ENCODE measurements at places on chromosomes 1 and 21.

DNA sequence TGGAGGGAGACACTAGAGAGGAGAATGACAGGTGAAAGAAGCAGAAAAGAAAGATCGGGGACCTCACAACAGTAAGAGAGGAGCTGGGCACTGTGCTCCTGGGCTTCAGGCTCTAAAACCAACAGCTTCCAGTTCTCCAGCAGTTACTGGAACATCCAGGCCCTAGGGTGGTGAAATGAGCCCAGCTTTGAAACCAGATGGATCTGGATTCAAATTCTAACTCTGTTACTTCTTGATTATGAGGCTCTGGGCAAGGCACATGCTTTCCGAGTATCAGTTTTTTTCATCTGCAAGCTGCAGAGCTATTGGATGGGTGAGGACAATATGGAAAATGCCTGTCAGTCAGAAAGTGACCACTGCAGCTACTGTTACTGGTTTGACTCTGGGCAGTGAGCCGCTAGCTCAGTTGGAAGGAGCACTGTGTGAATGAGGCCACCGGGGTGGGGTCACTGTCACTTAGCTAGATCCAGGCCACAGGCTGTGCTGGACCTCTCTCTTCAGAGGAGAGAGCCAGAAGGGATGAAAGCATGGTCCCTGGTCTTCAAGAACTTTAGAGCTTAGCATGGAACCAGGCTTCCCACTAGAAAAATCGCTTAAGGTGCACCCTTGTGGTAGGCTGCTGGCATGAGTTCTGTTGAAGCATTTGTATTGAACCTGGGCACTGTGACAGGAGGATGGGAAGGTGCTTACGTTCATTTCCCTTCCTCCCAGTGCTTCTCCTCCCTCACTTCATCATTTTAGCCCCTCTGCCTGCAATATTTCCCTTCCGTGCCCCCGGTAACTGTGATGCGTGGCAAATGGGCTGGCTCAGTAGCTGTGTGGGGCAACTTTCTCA lies 12.2 kb downstream of the PLEKHO1 start:
- DNase-seq, result no peak

- DNase-seq, result no peak
These were observed 51.0 kb upstream of the GORAB start for GRCh38 chr1:170481000-170481399.

DNA sequence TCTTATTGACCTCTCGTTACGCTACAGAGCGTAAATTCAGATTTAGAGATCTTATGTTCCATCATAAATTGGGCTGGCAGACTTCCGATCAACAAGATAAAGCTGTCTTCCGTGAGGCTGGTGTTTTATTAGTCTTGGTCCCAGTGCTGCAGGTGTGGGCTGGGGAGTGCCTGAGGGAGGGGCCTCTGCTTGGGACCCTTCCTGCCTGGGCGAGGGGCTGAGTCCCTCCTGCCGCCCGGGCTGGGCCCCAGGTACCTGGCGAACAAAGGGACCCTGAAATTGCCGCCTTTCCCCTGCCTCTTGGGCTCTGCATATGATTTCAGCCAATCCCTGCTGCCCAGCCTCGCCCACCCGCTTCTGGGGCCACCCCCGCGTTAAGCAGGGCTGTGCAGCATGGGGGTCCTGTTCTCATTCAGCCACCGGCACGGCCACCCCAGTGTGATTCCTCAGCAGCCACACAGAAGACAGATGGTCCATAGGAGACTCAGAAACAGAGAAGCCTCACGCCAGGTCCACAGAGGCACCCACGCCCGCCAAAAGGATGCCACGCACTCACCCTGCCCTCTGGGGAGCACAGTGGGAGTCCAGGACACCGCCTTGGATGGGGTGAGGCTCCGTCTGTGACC lies 6.1 kb upstream of the SAMD11 start:
- DNase-seq, result no peak

GRCh38 chr1:154407198-154408091 lies 2.3 kb downstream of the IL6R start:
- peak; percentile 59 for DNase-seq

- DNase-seq, result no peak
These were observed 101.8 kb downstream of the NFIA start for GRCh38 chr1:61184040-61184713.

- no peak for DNase-seq
These were observed 65.9 kb downstream of the LAMC1 start for GRCh38 chr1:183089025-183089639.

GRCh38 chr1:245869847-245870246 lies 637.2 kb downstream of the SMYD3 start:
- DNase-seq, result no peak

DNA sequence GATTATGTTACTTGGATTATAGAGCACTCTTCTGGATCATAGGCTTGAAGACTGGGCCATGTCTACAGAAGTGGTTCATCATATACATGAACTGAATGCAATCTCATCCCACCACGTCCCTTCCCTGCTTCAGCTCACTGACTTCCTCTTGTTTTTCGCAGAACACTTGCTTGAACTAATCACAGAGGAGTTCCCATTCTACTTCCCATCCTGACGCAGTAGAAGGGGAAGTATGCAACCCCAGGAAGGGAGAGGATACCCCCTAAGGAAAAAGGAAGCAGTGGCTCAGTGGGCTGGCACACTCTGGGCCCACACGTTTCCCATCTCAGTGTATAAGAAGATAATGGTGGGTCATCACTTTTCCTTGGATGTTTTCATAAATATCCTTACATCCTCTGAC lies 36.2 kb downstream of the CASQ2 start:
- DNase-seq, result no peak

GRCh38 chr1:11523261-11523660 lies 44.3 kb downstream of the DISP3 start:
- DNase-seq, result no peak

DNA sequence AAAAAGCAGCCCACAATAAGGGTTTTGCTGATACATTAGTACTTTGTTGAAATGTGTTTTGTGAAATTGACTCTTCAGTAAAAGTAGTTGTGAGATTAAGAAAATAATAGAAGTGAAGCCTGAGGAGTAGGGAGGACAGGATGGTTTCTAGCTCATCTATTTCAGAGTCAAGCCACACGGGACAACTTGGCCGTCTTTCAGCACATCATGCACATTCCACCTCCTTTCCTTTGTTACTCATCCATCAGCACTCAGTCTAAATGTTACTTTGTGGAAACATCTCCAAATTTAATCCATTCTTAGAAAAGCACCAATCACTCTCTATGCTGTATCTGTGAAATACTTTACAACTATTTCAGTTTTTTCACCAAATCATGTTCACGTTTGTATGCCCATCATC lies 223.3 kb downstream of the FGGY start:
- DNase-seq, result no peak

DNA sequence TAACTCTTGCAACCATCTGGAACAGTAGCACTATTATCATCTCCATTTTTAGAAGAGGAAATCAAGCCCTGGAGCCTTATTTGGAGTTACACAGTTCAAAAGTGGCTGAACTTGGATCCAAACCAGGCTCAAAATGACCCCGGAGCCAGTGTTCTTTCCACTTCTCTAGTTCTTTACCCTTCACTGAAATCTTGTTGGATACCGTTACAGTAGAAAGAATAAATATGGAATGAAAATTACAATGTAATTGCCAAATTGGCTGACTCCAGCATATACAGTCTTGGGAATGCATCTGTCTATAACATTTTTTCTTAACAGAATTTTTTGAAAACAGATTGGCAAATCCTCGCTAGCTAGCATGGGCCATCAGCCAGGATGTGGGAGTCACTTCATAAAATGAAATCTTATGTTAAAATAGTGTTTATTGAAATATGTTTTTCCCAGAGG lies 261.4 kb downstream of the CTH start:
- no peak for DNase-seq

- no peak for DNase-seq
These were observed 775 bp downstream of the MMEL1 start for GRCh38 chr1:2632051-2632430.

DNA sequence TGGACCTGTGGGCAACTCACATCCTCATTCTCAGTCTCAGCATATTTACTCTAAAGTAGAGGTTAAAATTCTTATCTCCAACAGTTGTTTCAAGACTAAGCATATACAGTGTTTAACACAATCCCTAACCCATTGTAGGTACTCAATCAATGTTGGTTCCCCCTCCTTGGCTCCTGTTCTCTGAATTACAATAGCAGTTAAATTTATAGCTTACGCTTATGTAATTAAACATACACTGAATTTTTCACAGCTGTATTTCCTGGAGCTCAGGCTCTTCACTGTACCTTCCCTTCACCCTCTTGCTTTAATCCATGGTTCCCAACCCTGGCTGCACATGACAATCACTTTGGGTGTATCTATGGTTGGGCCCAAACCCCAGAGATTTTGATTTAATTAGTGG lies 89.4 kb downstream of the LPAR3 start:
- DNase-seq, result no peak

- no peak for DNase-seq
These were observed 12.6 kb upstream of the IFNAR2 start for GRCh38 chr21:33217138-33217520.

- no peak for DNase-seq
These were observed 48.9 kb downstream of the SKI start for GRCh38 chr1:2276803-2277580.

DNA sequence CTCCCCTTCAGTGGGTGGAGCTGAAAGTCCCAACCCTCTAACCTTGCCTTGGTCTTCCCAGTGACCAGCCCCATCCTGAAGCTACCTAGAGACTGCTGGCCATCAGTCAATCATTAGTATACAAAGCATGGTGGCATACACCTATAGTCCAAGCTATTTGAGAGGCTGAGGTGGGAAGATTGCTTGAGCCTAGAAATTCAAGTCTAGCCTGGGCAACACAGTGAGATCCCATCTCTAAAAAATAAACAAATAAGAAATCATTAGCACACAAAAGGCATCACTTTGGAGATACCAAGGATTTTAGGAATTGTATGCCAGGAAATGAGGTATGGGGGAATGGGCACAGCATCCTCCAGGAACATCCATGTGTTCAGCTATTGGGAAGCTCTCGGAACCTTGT lies 4.4 kb upstream of the IFI6 start:
- DNase-seq, result no peak

GRCh38 chr1:26799479-26800142 lies 11.9 kb downstream of the PIGV start:
- DNase-seq, result peak; percentile 42

DNA sequence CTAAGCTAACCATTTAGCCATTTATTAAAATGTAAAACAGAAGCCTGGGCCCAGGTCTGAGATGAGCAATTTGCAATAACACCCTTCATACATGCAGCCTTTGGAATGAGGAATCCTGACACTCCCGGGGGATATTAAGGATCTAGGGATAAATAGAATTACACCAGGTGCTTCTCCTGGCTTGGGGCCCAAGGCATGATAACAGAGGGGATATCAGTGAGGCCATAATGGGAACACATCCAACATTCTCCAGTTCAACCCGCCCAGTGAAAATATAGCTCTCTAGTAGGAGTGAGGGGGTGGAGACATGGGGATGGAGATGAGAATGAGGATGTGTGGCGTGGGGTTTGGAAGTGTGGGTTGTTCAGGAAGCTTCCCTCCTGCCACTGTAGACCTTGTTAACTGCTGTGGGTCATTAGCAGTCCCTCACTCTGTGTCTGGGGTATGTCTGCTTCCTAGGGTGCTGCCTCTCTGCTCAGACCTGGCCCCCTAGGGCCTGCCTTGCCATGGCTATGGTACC lies 57.9 kb upstream of the KANK4 start:
- no peak for DNase-seq

DNA sequence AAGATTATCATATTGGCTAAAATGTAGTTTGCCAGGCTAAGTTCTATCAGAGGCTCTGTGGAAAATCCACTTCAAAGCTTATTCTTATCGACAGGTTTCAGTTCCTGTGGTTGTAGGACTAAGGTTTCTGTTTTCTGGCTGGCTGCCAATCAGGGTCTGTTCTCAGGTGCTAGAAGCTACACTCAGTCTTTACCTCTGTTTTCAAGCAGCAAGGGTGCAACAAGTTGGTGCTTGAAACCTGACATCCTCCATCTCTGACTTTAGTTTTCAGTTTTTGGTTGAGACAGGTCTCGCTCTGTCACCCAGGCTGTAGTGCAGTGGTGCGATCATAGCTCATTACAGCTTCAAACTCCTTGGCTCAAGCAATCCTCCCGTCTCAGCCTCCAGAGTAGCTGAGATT lies 15.3 kb upstream of the TMCO2 start:
- peak; percentile 63 for DNase-seq

DNA sequence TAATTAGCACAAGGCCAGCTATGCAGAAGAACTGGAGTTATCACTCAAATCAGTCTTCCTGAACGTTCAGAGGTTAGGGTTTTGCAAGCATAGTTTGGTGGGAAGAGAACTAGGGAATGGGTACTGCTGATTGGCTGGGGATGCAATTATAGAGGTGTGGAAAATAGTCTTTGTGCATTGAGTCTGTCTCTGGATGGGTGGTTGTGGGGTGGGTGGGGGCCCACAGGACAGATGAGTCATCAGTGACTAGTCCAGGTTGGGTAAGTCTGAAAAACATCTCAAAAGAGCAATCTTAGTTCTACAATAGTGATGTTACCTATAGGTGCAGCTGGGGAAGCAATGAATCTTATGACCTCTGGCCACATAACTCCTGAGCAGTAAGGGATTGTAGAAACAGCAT lies 89.7 kb upstream of the HMCN1 start:
- DNase-seq, result no peak

- no peak for DNase-seq
These were observed 28.0 kb downstream of the NUAK2 start for GRCh38 chr1:205293350-205294074.

DNA sequence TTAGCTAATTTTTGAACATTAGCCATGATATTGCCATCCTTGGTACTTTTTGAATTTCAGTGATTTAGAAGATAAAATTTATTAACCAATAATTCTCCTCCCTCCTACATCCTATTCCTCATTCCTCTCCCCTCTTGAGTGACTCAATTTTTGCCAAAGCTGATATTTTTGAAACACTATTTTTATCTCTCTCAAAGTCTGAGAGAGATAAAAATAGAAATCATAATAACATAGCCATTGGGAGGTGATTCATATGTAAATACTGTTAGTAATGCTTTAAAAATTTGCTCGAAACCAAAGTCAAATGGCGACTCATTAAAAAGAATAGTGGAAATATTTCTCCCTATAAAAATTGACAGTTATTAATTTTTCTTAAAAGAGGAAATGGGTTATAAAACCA lies 97.4 kb downstream of the PATJ start:
- DNase-seq, result no peak

DNA sequence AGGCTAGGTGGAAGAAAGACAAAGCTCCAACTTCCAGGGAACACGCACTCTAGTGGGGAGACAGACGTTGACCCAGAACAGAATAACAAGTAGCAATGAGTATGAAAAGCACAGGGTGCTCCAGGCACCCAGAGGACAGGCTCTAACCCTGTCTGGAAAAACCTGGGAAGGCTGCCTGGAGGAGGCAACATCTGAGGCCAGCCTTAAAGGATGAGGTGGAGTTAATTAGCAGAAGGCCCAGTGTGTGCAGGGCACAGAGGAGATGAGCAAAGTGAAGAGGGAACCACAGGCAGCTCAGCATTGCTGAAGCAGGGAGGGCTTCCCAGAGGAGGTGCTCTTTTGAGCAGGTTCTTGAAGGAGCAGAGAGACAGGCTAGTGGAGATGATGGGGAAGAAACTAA lies 126.7 kb upstream of the KLHDC7A start:
- DNase-seq, result no peak

GRCh38 chr1:214233856-214234634 lies 46.9 kb upstream of the SMYD2 start:
- no peak for DNase-seq

- DNase-seq, result no peak
These were observed 218.8 kb upstream of the TMPRSS15 start for GRCh38 chr21:18622383-18622782.

GRCh38 chr1:20465187-20465586 lies 20.8 kb downstream of the CAMK2N1 start:
- no peak for DNase-seq

All from stimulated activated naive CD8-positive, alpha-beta T cell treated with anti-CD3 and anti-CD28 coated beads, Interleukin-15, amount 100 ng/mL, for 72 hours (primary cell).